RCC 7860 (cell line): ENCODE measurements at places on chromosomes 1 and 21.

- no peak for DNase-seq
Measured at GRCh38 chr21:30257773-30258172, 25.0 kb downstream of the KRTAP24-1 start.

- no peak for DNase-seq
Measured at GRCh38 chr1:94422115-94422820, 4.1 kb downstream of the ABCD3 start.

DNA sequence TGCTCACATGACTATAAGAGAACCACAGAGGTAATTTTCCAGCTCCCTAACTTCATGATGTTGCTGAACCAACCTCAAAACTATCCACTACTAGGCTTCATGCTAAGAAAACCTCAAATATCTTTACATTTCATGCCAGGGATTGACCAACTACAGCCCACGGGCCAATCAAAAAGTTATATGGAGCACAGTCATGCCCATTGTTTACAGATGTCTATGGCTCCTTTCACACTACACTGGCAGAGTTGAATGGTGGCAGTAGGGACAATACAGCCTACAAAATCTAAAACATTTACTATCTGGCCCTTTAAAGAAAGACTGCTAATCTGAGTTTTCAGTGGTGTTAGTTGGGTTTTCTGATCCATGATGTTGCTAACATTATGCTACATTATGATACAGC lies 154.8 kb downstream of the TM2D1 start:
- DNase-seq = no peak

DNA sequence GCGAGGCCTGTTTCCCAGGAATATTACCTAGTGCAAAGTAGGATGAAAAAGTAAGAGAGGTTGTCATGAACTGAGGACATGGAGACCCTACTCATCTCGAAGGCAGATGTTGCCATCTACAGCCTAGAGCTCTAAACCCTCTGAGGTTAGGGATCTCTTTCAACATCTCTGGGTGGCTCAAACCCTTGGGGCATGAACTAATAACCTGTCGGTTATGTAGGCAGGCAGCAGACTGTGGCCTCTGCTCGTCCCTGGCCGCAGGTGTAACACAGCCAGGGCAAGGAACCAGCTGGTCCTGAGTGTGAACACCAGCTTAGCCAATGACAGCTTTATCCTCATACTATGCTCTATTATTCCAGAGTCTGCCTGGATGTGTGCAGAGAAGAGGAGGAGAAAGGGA lies 13.2 kb downstream of the CAPZB start:
- DNase-seq = no peak

DNA sequence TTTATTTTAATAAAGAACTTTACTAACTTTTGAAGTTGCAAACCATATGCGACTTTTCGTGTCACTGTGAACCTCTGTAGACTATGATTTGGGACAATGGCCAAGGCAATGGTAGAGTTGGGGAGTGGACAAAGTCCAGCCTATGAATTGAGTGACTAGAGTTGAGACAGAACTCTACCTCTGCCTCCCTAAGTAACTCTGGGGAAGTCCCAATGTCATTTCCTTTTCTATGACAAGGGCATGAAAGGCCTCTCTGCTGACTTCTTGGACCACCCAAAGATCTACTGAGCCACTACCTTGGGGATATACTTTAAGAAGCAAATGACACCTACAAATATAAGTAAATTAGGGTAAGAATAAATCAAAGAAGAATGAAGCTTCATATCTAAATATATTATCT lies 19.3 kb downstream of the BEND5 start:
- DNase-seq = no peak

- DNase-seq = no peak
Measured at GRCh38 chr1:45820788-45821187, 17.4 kb downstream of the MAST2 start.

DNA sequence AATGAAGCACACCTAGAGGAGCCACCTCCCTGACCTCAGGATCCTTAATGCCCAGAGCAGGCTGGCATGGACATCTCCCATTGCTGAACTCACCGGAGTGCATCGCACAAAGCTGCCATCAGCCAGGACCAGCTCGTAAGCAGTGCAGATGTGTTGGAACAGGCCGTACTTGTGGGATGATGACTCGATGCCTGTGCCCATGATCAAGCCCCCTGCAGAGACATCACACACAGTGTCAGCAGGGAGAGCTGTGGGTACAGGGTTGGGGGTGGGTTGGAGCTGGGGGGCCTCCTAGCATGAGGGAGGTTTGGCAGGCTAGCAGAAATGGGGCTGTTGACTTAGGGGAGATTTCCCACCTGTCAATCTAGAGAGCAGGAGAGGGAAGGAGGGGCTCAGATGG lies 12.0 kb downstream of the DHCR24 start:
- DNase-seq = peak; percentile 34

- no peak for DNase-seq
Measured at GRCh38 chr1:40049725-40050124, 9.2 kb downstream of the CAP1 start.

DNA sequence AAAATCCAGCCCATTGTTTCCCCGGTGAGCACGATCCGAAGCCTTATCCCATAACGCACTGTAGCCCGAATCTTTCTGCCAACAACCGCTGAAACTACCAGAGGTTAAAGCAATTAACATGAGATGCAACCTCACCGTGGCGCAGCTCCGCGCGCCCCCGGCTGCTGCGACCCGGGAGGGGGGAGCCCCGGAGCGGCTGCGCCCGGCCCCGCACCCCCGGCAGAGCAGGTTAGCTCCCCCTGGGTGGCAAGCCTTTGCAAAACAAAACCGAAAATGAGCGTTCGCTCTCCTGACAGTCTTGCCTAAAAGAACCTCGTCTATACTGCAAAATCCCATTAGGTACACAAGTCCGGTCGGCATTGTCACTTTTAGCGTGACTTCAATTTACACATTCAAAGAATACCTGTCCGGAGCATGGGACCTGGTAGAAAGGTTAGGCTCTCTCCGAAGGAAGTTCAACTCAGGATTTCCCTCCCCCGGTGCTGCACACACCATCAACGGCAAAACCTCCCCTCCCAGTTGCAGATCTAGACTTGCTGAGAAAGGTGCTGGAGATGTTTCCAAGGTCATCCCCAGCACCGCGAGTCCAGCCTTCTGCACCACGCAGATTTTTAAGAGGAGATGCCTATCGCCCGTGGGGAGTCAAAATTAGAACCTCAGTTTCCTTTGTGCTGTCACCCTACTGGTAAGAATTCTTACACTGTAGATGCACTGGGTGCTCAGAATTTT lies 107.5 kb downstream of the ZNF281 start:
- no peak for DNase-seq

- no peak for DNase-seq
Measured at GRCh38 chr1:160414881-160415280, 14.5 kb downstream of the VANGL2 start.

- no peak for DNase-seq
Measured at GRCh38 chr1:65319754-65320153, 10.4 kb downstream of the DNAJC6 start.

- no peak for DNase-seq
Measured at GRCh38 chr1:25223471-25223870, 8.8 kb downstream of the SYF2 start.

DNA sequence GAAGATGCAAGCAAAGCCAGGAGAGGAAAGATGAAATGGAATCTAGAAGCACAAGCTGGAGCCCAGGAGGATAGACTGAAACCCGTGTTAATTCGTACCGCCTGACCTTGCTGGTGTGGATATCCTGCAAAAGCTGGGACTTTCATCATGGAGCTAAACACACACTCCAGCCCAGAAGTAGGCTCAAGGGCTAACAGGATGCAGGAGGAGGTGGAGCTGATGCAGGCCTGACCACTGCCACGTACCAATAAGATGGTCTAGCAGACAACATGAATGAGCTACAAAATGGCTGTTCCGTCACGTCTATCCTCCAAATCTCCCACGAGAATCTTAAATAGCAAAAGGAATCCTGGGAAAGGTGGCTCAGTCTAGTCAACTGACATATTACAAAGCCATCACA lies 270.3 kb downstream of the SDCCAG8 start:
- no peak for DNase-seq

GRCh38 chr1:150895618-150896017 lies 8.7 kb downstream of the CTXND2 start:
- peak; percentile 89 for DNase-seq
